ENCODE measurements at places on chromosomes 3 and 15. TPM values are rescaled to one million over a fixed set of nuclear protein-coding genes. Genes with fewer than 3 reads are reported as not detected.

Gene PSMD2
- 309 TPM for total RNA-seq

Gene PCNP
- total RNA-seq = 192 TPM

Gene SNRK
- total RNA-seq = 25.6 TPM

Gene GOLGA6L4
- 1.1 TPM for total RNA-seq

Gene SLC12A8
- total RNA-seq = 3.9 TPM

Gene TMCO5A
- not detected for total RNA-seq
